ENCODE measurements at places on chromosomes 3 and 15.

- no peak for DNase-seq
Observed at GRCh38 chr3:129195731-129196256, 12.1 kb upstream of the CNBP start.

DNA sequence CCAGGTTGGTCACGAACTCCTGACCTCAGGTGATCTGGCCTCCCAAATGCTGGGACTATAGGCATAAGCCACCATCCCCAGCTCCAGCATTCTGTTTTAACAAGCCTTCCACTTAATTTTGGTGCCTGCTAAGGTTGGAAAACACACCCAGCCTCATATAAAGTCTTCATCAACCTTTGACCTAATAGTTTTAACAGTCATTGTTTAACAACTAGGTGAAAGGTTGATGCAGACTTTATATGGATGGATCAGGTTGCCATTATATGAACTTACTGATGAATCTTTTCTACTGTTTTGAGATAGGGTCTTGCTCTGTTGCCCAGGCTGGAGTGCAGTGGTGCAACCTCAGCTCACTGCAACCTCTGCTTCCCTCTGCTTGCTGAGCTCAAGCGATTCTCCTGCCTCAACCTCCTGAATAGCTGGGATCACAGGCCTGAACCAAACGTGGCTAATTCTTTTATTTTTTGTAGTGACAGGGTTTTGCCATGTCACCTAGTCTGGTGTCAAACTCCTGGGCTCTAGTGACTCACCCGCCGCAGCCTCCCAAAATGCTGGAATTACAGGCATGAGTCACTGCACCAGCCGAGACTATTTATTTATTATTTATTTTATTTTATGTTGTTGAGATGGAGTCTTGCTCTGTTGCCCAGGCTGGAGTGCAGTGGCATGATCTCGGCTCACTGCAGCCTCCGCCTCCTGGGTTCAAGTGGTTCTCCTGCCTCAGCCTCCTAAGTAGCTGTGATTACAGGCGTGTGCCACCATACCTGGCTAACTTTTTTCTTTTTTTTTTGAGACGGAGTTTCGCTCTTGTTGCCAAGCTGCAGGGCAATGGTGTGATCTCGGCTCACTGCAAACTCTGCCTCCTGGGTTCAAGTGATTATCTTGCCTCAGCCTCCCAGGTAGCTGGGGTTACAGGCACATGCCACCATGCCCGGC is 3.1 kb upstream of the RPAP1 start:
- DNase-seq: no peak

GRCh38 chr3:73108750-73109149 is 47.3 kb downstream of the EBLN2 start:
- no peak for DNase-seq

DNA sequence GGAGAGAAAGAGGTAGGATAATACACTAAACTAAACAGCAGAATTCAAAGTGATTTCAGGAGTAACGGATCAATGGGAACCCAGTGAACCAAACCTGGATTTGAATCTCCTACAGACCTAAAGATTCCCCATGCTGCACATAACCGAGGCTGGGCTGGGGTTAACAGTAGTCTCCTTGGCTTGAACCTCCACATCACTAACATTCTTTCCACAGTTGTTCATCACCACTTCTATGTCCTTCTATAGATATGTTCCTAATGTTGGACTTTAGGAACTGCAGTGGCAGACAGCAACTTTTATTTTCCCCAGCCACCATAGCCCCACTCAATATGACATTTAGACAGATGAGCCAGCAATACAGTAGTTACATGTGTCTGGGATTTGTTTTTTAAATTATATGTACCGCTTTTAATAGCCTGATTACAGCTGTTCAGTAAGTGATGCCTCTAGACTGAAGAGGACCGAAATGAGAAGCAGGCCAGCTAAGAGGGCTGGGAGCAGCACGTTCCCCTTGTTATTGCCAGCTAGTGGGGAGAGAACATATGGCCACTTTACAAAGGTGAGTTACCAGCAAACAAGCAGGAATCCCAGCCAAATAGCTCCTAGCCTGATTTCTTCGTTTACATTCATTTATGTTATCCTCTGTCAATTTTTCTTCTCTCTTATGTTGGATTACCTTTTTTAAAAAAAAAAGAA is 472.6 kb upstream of the CDIN1 start:
- DNase-seq: no peak

DNA sequence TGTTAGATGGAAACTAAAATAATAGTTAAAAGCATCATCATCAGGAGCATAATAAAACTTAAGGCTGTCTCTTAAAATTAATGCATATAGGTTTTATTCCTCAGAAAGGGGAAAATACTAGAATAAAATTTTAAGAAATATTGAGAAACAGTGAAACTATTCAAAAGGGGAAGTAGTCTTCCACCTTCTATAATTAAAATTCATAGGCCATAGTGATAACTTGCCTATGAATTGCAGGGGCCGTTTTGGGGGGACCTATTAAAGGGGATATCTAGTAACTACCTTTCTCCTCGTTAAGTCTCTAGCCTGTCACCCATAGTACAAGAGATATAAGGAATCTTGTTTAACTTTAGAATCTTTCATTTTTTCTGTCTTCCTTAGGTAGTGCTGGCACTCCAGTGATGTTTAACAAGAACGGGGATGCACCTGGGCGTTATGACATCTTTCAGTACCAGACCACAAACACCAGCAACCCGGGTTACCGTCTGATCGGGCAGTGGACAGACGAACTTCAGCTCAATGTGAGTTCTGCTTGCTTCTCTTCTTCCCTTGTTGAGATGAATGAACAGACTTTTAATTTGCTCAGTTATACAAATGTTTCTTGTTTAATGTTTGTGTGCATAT is 600.4 kb downstream of the GRM7 start:
- no peak for DNase-seq

DNA sequence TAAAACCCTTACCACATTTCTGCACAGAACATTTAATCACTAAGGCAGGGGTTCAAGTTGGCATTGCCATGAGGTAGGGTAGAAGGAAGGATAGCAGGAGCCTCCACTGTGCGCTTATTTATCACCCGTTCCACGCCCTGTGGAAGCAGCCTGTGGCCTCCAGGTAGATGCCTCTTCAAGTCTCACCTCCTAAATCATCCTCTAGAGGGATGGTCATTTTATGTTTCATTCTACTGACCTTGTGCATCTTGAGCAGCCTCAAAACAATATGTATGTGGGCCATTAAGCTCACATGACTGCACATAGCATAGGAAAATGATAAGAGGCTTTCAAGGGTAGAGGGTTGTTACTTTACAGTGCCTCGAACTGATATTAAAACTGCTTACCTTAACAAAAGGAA is 546.2 kb downstream of the GRM7 start:
- no peak for DNase-seq

DNA sequence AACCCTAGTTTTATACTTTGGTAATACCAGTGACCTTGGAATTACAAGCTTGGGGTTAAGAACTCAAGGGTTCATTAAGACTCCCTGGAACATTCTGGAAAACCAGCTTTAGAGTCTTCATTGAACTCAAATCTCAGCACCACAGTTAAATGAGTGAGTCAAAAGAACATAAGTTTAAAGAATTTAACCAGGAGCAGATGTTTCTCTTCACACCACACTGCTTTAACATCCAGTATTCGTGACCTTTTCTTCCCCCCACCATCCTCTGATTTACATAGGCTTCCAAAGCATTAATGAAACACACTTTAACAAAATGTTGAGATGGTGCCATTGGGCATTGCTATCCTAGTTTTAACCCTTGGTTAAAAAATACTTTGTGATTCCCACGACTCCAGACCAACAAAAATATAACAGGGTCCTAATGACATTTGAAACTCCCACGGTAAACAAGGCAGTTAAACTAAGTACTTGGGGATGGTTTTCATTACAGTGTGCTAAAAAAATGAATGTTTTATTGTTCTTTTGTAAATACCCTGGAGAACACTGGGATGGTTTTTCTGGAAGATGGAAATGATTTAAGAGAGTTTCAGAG is 123.9 kb downstream of the OXNAD1 start:
- no peak for DNase-seq

GRCh38 chr3:149879872-149880271 is 66.9 kb downstream of the RNF13 start:
- no peak for DNase-seq

DNA sequence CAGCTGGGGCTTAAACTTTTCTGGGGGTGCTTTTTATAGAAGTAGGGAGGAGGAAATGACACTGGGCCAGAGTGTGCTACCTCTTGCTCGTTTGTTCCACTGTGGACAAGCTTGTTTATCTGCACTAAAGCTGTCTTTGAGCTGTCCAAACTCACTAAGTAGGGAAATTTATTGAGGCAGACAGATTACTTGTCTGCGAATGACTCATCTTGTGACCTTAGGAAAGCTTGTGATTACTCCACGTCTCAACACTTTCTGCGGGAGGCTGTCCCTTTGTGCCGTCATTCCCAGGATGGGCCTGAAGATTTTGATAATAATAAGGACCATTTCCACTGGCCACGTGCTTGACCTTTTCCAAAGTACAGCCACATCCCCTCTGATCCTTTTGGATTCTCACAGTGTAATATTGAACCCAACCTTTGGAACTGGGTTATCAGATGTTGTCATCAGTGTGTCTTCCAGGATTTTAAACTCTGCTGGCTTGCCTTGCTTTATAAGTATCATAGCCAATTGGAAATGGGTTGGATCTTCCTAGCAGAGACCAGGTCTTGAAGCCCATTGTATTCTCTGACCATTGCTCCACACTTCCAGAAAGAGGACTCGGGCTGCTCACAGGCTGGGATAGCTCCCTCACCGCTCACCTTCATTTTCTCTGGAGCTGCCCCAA is 84.7 kb downstream of the AGBL1 start:
- DNase-seq: no peak

DNA sequence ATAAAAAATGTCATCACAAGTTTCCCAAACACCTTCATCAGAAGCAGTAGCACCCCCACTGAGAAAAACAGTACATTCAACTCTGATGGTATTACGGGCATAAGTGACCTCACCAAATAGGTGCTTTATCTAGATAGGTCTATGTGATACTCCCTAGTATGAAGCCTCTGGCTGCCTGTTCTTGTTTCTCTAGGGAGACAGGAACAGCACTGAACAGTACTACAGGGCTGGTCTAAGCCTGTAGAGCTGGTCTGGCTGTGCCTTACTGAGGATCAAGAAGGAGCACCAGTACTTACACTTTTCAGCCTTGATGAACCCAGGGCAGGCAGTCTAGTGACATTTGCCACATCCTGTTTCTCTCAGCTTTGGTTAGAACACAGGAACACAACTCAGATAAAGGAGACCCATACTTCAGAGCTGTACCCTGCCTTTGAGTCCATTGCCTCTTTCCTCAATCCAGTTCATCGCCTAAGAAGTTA is 35.9 kb downstream of the OXNAD1 start:
- DNase-seq: no peak
